Brain (organoid and tissue), 16 donors: ENCODE measurements at places on chromosomes 2 and 18. TPM values are rescaled to one million over a fixed set of nuclear protein-coding genes. Genes with fewer than 3 reads are reported as not detected.

Gene PROC
- polyA plus RNA-seq = 0.59 TPM

Gene NCL
- 355 TPM for polyA plus RNA-seq

Gene ZNF521
- 2.1 TPM for polyA plus RNA-seq

Gene ST6GAL2
- 4.3 TPM for polyA plus RNA-seq

Gene UPP2
- 0.24 TPM for polyA plus RNA-seq

Gene DYNAP
- not detected for polyA plus RNA-seq
